Cerebellum (tissue), 4 donors: ENCODE measurements at places on chromosomes 4 and X.

- no peak for DNase-seq
These were observed 38.1 kb upstream of the PDE5A start for GRCh38 chr4:119666653-119667091.

GRCh38 chrX:63434665-63435064 lies 83.5 kb upstream of the SPIN4 start:
- no peak for DNase-seq

DNA sequence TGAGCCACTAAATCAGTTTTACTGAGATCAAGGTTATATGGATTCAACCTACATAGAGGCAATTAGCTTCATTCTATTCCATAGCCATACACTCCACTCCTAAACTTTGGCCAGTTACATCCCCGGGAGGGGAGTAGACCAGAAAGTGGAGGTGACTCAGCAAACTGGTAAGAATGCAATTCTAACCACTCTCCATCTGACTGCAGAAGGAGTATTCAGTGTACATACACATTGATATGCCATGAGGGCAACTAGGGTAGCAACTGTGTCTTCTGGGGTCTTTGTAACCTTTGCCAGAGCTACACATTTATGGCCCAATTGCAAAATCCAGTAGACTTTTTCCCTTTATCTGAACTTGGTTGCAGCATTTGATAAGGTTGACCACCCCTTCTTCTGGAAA lies 7.6 kb downstream of the SLC25A43 start:
- no peak for DNase-seq

GRCh38 chr4:2643555-2643954 lies 107.1 kb downstream of the FAM193A start:
- DNase-seq = peak; percentile 63

DNA sequence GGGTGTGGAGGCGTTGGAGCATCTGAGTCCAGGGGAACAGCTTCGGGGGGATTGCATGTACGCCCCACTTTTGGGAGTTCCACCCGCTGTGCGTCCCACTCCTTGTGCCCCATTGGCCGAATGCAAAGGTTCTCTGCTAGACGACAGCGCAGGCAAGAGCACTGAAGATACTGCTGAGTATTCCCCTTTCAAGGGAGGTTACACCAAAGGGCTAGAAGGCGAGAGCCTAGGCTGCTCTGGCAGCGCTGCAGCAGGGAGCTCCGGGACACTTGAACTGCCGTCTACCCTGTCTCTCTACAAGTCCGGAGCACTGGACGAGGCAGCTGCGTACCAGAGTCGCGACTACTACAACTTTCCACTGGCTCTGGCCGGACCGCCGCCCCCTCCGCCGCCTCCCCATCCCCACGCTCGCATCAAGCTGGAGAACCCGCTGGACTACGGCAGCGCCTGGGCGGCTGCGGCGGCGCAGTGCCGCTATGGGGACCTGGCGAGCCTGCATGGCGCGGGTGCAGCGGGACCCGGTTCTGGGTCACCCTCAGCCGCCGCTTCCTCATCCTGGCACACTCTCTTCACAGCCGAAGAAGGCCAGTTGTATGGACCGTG lies 2.2 kb downstream of the AR start:
- DNase-seq = no peak

DNA sequence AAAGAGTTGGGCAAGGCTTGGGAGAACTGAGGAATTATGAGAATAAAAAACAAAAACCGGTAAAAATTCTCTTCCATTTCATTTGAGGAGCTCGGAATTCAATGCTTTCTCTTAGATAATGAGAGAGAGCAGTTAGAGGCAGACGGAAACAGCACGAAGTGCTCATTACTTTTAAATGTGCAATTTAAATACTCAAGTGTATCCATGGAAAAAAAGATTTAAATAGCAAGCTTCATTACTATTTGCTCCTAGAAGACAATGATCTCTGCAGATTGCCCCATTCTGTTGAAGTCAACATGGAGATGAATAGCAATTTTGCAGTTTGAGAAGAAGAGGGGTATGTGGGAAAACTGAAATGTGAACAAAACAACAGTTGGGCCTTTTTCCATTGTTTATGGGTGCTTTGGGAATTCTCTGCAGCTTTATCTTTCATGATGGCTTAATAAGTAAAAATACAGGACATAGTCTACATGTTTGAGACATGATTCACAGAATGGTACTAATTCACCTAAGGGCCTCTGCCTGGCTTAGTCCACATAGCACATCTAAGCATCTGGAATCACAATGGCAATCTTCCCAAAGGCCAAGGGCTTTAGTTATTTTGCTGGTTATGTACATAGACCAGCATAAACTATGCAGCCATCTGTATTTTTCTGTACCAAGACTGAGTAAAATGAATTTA lies 512.7 kb upstream of the FAT1 start:
- no peak for DNase-seq
